Activated naive CD8-positive, alpha-beta T cell treated with anti-CD3 and anti-CD28 coated beads, Interleukin-2, amount 10 ng/mL, durations not matched to agents 7 days and 5 days (primary cell): ENCODE measurements at places on chromosomes 4 and X.

- no peak overlapping the region for H3K27ac ChIP-seq
- no peak overlapping the region for H3K4me3 ChIP-seq
- no peaks in the 10 kb centered on the region for H3K36me3 ChIP-seq
Observed at GRCh38 chrX:132270021-132270420, 50.8 kb upstream of the RAP2C start.

DNA sequence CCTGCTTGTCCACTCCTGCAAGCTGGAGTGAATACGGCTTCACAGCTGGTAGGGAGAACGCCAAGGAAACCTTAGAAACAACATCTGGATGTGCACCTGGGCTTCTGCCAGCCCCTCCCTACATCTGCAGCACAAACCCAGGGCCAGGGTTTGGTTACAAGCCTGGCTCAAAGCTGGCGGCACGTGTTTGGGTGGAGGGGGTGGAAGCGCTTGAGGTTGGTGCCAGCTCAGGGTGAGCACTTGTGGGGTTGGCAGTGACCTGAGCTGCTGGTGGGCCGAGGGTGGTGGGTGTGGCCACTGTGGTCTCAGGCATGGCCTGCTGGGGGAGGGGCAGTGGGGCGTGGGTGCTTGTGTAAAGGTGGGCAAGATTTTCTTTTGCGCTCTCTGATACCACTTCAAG, 15.6 kb downstream of the ELF4 start:
- DNase-seq, result no peak
- H3K27ac ChIP-seq, result no peak overlapping the region
- no peak overlapping the region for H3K4me3 ChIP-seq

- no peaks in the 10 kb centered on the region for H3K36me3 ChIP-seq
- no peak for DNase-seq
- H3K4me3 ChIP-seq, result no peak overlapping the region
- H3K27ac ChIP-seq, result no peak overlapping the region
- peaks cover 2% of the 10 kb centered on the region for H3K27me3 ChIP-seq
Observed at GRCh38 chrX:68917799-68918198, 89.0 kb downstream of the EFNB1 start.

DNA sequence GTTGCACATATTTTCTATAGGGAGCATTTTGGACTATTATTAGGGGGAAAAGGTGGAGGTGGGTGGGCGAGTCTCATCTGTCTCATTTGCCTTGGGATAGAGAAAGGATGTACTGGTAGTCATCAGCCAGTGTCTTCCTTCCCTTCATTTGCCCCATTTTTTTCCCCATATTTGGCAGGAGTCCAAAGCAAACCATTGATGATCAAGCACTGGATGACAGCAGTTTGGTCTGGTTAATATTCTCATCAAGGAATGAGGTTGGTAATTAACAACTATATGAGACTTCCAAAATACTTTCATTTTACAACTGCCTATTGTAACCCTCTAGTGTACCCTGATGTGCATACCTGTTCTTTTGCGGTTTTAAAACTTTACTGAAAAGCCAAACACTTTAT, 22.6 kb upstream of the IGFBP7 start:
- no peaks in the 10 kb centered on the region for H3K36me3 ChIP-seq
- DNase-seq, result no peak
- H3K4me1 ChIP-seq, result no peaks in the 10 kb centered on the region
- no peak overlapping the region for H3K4me3 ChIP-seq
- no peak overlapping the region for H3K27ac ChIP-seq
